ENCODE measurements at places on chromosomes 2 and 18.
A peak's percentile ranks its signal among the peaks of the same experiment; 100 is the strongest.

DNA sequence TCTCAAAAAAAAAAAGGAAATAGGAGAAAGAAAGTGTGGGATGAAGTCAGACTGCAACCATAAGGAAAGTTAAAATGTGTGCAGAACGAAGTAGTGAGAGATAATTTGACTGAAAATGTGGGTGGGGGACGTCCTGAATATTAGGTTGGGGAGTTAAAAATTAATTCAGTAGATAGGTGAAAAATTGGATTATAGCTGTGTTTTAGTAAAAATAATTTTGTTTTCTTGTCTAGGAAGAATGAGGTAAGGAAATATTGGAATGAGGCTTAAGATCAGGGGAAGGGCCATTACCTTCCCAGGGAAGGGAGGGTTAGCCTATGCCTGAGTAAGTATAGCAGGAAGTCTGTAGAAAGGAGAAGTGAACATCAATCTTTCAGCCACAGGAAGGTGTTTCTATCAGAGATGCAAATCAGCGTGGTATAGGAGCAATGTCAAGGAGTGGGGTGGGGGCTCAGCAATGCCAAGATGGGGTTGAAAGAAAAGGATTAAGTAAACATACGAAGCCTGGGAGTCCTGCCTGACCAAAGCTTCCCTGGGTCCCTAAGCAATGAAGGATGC lies 250.9 kb downstream of the PIEZO2 start:
- DNase-seq = no peak

DNA sequence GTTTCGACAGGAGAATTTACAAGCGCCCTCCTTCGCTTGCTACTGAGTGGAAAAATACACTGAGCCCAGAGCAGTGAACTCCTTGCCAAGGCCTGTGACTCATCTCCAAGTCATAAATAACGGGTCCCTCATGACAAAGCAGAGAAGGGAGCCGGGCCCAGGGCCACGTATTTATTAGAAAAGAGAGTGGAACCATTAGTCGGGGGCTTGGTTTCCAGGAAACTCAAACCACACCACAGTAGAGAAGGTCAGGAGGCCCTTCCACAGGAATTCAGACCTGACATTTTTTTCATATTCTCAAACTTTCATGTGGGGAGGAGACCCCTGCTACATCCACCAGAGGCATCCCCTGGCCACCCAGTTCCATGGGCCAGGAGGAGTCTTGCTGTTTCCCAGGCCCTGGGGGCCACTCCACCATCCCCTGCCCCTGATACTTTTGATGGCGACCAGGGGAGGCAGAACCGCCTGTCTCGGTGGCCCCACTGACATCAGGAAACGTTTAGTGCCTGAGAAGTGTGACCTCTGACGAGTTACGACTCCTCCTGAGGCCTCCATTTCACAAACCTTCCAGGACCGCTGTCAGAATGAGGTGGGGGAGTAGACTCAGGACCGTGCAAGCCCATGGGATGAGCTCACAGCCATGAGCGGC lies 289.7 kb downstream of the DYSF start:
- DNase-seq = no peak

GRCh38 chr2:13650586-13651180 lies 933.9 kb downstream of the TRIB2 start:
- DNase-seq = no peak

GRCh38 chr2:235711527-235711926 lies 217.7 kb downstream of the AGAP1 start:
- no peak for DNase-seq

GRCh38 chr2:54030396-54030741 lies 59.6 kb upstream of the PSME4 start:
- DNase-seq = no peak

DNA sequence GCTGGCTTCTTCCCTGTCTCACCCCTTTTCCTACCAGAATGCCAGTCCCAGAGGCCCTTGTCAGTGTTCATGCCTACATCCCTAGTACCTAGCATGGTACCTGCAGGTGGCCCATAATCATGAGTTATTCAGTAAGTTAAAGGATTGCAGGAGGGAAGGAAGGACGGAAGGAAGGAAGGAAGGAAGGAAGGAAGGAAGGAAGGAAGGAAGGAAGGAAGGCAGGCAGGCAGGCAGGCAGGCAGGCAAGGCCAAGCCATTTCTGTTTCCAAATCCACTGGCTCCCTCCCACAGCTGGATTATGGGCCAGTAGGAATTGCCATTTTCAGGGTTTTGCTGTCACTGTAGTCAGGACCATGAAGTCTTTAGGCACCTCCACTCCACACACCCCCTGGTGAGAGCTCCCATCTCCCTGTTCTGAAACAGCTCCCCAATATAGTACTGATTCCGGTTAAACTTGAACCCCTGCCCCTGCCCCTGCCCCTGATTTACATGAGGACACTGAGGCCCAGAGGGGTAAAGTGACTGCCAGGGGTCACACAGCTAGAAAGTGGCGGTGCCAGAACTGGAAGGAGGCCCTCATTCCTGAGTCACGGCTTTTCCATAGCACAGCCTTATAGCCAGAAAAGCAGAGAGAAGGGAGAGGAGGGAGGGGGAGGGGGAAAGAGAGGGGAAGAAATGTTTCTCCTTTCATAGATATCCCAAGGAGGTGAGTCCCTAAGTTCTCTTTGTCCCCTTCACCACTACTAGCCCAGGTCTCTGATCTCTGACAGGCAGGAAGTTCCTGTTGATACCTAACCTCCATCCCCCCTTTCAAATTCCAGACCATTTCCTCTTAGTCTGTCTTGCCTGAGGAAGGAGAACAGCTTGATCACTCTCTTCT lies 12.2 kb upstream of the TNS1 start:
- no peak for DNase-seq

- DNase-seq = no peak
These were observed 65.1 kb downstream of the ADD2 start for GRCh38 chr2:70702711-70703395.

GRCh38 chr2:16180631-16181030 lies 240.3 kb downstream of the MYCN start:
- no peak for DNase-seq

- no peak for DNase-seq
These were observed 24.6 kb upstream of the NOTO start for GRCh38 chr2:73177645-73178255.

- DNase-seq = no peak
These were observed 776.0 kb downstream of the DCC start for GRCh38 chr18:53115876-53116585.

DNA sequence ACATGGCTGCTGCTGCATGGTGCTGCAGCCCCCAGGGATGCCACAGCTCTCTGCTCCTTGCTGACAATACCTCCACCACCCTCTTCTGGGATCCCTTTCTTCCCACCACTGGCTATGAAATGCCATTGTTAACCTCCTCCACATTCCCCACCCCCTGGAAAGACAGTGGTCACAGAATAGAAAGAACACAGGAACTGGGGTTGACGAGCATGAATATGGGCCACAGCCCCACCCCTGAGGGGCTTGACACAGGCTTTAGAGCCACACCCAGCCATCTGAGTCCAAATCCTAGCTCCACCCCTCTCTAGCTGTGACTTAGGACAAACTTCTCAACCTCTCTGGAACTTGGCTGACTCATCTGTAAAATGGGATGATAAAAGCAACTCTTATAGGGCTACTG lies 47.3 kb downstream of the TMEM163 start:
- DNase-seq = no peak

DNA sequence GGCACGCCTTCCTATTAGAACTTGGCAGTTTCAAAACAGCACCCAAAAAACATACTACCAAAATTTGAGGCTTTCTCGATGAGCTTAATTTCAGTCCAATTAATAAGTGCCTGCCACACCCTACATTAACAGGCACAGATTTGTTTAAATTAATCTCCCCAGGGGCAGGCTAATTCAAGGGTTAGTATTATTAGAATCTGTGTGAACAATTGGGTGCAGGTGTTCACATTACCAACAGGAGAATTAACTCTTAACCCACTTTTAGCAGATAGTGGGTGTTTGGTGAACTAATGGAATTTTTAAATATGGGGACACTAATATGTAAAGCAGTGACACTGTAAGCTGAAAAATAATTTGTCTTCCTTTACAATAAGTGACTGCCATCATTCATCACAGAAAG lies 4.1 kb downstream of the MBD2 start:
- DNase-seq = no peak

DNA sequence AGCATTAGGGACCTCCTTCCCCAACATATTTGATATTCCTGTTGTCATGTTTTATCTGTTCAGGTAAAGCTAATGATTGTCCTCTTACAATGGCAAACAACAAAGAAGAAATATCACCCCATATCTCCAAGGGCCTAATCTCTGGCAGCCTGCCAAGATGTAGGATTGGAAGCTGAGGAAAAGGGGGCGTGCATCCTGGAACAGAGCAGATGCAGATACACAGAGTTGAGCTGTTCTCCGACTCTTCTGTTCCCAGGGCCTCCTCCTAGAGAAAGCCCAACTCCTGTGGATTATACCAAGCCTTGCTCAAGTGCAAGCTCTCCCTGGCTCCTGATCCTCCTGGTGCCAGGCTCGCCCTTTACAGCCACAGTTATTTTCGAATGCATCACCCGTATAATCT lies 35.2 kb upstream of the CD207 start:
- DNase-seq = no peak

DNA sequence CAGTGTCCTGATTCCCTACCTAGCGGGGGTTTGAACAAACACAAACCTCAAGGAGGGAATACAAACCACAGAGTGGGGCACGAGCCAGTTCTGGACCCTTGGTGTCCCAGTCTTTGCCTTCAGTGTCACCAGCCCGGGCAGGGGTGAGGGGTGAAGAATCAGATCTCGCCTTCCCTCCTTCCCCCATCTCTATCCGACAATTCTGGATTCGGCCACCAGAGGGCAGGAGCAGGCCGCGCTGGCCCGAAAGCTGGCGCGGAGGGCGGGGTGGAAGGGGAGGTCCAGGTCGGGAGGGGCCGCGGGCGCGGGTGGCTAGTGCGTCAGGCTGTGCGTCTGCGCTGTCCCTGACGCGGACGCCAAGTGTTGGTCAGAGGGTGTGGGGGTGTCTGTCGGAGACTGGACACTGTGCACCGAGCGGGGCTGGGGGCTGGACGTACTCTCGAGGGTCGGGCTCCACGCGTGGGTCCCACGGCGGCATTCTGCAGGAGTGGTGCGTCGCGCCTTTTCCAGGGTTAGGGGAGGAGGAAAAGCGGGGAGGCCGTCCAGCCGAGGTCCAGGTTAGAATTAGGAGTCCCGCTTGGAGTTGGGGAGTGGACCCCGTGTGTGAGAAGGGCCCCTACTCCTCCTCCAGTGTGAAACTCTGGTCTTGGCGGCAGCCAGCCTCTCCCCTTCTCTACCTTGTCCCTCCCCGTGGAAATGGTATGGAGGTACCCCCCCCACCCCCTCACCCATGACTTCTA lies 2.9 kb upstream of the CRYBA2 start:
- DNase-seq = peak; percentile 87

GRCh38 chr2:41779888-41780287 lies 267.9 kb upstream of the PKDCC start:
- DNase-seq = no peak

- DNase-seq = no peak
These were observed 31.4 kb downstream of the ATOH8 start for GRCh38 chr2:85785027-85785822.

DNA sequence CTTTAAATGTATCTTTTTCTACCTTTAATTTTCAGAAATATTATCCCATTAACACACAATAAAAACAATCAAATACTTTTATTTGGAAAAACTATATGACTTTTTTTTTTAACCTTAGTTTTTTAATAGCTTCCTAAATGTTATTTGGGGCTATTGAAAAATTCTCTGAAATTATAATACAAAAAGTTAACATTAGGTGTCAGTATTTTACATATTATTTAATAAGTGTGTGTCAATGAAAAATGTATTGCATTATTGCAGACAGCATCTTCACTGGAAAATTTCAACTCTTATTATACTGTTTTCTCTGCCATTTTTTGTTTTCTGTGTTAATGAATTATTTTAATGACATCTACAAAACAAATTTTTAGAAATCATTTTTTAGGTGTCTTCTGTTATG lies 51.1 kb upstream of the ARHGAP15 start:
- DNase-seq = no peak

- no peak for DNase-seq
These were observed 171.4 kb downstream of the ZNF804A start for GRCh38 chr2:184769686-184770085.

DNA sequence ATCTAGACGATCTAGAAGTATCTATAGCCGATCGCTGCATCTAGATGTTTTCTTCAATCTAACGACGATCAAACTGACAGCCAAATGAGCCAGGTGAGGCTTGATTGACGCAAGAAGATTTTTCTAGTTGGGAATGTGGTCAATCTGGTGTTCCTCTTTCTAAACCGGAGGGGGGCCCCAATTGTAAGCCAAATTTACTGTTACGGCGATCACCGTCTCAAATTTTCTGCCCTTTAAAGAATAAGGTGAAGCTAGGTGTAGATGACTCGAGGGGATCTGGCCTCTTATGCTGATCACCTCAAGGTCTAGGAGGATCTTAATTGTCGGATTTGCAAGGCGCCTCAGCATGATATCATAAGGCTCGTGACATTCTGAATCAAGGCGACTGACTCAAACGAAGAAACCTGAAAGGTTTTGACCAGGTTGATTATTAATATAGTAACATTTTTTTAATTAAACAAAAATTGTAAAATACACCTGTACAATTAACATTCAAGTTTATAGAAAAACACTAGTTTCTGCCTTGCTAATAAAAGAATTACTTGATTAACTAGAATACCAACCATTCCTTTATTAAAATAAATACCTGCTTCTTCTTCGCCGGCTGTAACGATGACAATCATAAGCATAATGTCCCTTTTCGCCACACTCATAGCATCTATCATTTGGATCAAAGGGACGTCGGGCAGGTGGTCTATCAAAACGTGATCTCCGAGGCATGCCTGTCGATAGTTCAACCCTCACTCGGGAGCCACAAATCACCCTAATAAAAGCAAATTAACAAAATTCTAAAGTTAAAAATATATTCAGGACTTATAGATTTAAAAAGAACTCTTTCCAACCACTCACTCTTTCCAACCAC lies 2.0 kb downstream of the SRSF7 start:
- DNase-seq = no peak

GRCh38 chr2:42812899-42813479 lies 20.6 kb upstream of the HAAO start:
- DNase-seq = no peak

DNA sequence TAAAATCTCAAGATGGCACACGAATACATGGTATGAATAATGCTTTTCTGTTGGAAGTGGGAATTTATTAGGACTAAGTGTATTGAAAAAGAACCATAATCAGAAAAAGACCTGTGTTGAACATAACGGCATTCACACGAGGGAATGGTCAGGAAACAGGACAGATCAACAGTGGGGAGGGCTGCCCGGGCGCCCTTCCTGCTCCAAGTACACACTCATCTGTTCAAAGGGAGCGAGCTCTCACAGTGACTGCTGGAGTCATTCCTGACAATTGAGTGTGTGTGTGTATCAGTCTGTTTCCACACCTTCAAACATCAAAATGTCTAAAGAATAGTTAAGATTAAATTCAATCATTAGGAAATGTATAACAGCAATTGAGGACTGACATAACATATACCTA lies 167.2 kb downstream of the HDAC4 start:
- no peak for DNase-seq

DNA sequence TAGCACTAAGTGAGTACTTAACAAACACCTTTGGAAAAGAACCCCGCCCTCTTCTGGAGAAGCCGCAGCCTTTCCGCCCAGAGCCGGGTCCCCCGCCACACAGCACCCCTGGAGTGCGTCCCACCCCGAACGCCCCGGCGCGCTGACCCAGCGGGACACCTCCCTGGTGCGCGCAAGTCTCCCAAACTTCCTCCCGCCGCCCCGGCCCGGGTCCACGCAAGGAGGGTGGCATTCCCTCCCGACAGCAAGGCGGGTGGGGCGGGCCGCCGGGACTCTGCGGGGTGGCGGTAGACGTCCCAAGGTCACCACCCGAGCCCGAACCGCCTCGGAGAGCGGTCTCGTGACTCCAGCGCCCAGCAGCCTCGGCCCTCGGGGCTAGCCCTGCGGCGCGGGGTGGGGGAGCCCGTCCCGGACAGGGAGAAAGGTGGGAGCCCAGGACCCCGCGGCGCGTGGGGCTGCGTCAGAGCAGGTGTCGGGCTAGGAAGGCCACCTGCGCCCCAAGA lies 598 bp downstream of the CCDC93 start:
- DNase-seq = peak; percentile 1
